NCI-H1694 (cell line): ENCODE measurements at places on chromosomes 6 and 20.

DNA sequence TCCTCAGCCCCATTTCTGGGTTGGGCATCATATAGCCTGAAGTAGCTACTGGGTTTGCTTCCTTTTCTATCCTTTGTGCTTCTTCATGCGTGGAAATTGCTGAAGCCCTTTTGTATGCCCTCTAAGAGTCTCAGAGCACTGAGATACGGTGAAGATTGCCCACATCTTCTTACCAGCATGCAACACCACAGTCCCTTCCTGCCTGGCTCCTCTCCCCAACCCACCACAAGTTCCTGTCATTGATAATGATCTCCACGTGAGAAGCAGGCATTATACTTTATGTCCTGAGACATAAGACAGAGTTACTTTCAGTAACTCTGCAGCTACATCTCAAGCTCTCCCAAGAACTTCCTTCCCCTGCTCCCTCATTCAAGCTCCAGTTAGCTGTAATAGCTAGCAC, 15.8 kb upstream of the PLCB4 start:
- no peak for DNase-seq

DNA sequence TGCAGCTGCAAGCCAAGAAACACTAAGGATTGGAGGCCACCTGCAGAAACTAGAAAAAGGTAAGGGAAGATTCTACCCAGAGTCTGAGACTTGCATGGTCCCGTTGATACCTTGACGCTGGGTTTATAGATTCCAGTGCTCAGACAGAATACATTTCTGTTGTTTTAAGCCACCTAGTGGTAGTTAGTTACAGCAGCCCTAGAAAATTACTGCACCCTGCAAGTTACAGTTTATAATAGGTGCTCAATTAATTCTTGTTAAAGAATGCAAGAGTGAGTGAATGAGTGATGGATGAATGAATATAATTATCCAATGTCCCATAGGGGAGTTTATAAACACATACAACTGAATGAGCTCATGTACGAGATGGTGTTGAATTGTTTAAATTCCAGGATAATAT, 453.1 kb upstream of the SLC35B3 start:
- DNase-seq: no peak

DNA sequence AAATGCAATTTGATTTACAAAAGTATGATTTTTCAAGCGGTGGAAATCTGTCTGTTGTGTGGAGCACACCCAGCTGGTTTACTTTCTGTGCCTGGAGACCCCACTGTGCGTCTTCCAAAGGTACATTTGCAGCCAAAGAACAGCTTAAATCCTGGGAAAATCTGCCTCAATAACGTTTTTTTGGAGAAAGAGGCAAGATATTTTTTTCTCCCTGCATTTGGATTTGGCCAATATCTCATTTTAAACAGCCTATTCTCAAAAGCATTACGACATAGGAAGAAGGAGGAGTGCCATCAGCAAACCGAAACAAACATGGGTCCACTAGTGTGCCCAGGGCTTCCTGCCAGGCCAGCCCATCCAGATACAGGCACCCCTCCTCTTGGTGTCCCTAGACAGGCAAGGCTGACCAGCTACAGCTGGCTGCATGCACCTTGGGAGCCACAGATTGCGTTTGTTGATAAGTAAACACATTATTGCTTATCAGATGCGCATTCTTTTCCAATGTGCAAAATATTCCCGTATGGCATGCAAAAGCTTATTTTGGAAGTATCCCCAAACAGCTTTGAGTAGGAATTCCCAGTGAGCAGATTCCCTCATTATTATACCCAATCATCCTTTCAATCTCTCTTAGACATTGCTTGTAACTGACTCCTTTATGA, 184.5 kb upstream of the MARCKS start:
- DNase-seq: no peak

DNA sequence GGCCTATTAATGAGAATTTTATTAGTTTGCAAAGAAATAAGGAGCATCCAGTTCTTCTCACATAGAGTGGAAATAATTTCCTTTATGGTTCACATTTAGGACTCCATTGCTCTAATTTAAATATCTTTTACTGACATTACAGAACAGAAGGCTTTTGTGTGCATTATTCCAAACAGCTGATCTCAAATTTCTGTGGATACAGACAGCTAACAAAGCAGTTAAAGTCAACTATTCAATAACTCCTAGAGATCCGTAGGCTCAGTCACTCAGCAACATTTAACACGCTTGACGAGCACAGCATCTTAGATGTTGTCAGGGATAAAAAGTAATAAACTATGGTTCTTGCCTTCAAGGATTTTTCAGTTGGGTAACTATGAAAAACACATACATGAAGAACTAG, 305.8 kb upstream of the SYNCRIP start:
- no peak for DNase-seq

GRCh38 chr20:47354714-47355488, 1.6 kb downstream of the ZMYND8 start:
- DNase-seq: no peak

DNA sequence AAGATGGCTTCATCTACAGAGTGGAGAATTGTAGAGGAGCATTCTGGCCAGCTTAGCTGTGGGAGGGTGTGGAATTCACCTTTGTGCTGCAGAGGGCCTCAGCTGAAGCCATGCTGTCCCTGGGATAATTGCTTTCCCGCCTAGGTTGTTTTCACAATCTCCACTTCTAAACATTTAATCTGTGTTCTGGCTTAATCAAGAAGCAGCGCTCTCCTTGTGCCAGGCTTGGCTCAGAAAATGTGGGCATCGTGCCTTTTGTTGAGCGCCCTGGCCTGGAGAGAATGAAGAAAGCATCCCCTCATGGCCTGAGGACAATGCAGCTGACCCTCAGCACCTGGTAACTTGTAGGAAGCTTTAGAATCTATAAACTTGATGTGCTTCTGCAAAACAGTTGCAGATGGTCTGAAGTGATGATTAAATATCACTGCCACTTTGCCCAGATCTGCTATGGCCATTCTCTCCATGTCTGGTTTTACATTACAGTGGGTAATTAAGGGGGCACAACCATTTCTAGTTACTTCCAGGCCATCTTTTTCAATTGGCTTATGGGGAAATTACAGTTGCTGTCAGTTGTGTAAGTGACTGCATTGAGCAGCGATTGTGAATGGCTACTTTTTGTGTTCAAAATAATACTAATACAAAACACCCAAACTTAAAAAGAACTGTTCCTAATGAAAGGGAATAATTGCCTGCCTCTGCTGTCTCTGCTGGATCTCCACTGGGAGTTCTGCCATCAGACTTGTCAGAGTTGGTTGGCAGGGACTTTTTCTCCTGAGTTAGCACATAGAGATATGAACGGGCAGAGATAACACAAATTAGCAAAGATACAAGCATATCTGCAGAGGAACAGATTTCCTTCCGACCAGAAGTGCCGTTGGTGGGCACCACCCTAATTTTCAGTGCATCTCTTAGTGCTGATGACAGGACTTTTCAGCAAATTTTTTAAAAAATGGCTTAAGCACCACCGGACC, 18.4 kb downstream of the CTNNBL1 start:
- DNase-seq: no peak

- DNase-seq: no peak
Measured at GRCh38 chr20:15597306-15597705, 975.9 kb downstream of the KIF16B start.

DNA sequence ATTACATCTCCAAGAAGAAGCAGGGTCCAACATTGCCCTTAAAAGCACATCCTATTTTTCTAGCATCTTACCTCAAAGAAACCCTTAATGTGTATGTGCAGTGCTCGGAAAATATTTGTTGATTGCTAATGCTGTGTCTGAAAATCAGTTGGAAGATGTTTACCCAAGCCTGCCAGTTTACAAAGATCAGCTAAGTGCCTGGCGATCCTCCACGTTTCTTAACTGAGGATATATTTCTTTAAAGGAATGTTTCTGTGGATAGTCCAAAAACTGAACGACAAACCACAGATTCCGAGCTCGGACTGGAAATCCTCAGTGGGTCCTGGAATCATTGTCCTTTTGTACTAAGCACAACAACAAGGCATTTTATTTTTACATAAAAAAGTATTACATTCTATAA, 595.7 kb upstream of the ARID1B start:
- DNase-seq: no peak

GRCh38 chr20:22080985-22081384, 375.5 kb downstream of the PAX1 start:
- DNase-seq: no peak

DNA sequence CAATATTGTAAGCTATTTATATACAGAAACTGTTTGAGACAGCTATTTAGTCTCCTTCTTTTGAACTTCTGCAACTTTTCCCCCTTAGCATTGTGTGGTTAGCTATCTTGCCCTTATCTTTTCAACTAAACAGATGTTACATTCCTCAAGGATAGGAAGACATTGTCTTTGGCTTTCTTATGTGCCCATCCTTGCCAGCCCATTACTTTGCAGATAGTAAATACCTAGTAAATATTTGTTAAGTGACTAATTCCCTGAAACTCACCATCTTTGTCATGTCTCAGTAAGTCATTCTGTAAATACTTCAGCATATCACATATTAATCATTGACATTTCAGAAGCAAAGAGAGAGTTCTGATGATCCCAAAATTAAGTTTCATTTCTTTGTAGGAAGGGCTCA, 69.1 kb upstream of the FLRT3 start:
- DNase-seq: no peak

DNA sequence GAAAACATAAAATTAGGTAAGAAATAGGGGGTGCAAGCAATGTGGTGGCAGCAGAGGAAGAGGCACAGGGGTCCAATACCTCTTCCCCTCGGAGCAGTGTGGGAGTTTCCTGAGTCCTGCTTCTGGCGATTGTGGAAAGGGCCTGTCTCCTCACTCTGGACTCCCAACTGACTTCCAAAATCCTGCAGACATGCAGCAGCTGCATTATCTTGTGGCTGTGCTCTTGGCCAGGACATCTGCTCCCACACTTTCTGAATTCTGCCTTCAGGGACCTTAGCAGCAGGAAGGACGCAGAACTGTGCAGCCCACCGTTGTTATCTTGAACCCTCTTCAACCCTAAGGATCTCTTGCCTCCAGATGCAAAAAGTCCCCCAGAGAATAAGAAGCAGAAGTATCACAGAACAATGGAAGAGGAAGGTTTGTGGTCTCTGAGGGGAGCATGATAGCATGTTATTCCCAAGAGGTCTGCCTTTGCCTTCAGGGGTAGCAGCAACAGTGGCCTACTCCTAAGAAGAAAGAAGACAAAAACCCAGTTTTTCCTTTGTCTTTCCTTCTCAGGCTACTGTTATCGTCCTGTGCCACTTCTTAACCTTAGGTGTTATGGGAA, 102.5 kb upstream of the EMILIN3 start:
- DNase-seq: no peak

DNA sequence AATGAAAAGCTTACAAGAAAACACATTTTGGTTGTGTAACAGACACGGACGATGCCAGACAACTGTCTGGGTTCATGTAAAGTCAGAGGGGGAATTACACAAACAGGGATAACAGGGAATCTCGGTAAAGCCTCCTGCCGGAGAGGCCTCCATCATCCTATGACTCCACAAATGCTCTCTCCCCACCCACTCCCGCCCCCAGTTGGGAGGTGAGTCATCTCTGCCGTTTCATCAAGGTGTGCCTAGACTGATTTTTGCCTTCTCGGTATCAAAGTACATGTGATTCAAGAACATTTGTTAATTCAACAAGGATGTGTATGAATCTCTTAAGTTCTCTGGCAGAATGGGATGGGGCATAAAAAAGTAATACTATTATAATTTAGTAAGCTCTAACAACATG, 304.9 kb upstream of the PRDM1 start:
- no peak for DNase-seq

- no peak for DNase-seq
Measured at GRCh38 chr6:156820089-156820798, 43.1 kb downstream of the ARID1B start.

DNA sequence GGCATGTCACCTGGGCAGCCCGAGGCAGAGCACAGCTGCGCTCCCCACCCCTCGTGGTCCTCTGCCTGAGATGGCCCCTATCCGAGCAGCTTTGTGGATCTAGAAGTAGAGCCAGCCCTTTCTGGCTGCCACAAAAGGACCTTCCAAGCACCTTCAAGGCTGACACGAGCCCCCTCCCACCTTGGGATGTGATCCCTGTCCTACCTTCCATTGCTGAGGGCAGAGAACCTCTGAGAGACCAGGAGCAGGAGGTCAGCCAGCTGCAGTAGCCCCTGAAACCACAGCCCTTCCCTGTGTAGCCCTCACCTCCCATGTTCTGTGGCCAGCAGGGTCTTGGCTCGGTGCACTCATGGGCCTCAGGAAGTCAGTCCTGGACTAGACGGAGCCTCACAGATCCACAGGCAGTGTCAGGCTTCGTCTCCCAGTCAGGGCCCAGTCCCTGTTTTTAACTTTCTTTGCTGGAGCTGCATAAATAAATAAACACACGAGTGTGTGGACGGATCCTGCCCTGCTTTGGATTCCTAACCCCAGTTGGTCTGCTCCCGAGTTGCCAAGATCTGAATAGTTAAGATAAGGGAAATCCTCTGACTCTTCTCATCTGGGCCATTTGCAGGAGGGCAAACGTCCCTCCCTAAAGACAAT, 507.7 kb downstream of the PREX1 start:
- no peak for DNase-seq

DNA sequence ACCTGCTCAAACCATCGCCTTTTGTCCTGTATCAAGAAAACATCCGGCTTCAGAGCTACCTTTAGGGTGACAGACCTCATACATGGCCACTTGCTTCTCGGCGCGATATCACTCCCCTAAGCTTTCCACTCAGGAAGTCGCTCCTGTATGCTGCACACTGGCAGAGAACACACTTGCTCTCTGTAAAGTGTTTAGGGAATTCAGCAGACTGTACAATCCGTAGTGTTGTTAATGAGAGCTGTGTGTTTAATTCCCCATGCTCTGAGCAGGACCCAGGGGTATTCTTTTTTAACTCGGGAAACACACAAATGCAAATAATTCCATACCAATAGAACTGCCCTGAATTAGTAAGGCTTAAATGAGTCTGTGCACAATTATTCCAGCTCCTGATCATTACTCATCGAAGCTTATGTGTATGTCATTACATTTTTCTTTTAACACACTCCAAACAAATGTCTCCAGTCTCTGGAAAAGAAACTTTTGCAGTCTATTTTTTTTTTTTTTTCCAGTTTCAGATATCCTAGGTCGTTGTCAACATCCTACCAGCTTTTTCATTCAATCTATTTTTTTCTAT, 338.7 kb upstream of the ARID1B start:
- no peak for DNase-seq

DNA sequence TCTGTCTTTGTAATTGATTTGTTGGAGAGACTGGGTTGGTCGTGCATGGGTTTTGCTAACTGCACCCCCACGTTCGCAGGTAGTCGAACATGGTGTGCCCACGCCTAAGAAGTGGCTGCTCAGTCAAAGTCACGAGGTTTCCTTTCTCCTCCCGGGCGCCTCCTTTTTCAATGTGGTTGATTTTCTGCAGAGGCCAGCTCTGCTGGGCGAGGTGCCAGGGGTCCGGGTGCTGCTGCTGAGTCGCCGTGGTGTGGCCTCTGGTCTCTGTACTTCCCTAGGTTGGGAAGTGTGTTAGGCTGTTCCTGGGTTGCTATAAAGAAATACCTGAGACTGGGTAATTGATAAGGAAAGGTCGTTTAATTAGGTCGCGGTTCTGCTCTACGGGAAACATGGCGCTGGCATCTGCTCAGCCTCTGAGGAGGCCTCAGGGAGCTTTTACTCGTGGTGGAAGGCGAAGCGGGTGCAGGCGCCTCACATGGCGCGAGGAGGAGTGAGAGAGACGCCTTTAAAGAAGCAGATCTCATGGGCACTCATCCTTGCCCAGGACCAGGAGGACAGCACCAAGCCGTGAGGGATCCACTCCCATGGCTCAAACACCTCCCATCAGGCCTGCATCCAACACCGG, 14.1 kb downstream of the OSBPL2 start:
- DNase-seq: no peak

- no peak for DNase-seq
Measured at GRCh38 chr20:49712996-49713752, 504 bp downstream of the B4GALT5 start.
